ENCODE measurements at places on chromosomes 12 and 14. TPM values are rescaled to one million over a fixed set of nuclear protein-coding genes. Genes with fewer than 3 reads are reported as not detected.

DNA sequence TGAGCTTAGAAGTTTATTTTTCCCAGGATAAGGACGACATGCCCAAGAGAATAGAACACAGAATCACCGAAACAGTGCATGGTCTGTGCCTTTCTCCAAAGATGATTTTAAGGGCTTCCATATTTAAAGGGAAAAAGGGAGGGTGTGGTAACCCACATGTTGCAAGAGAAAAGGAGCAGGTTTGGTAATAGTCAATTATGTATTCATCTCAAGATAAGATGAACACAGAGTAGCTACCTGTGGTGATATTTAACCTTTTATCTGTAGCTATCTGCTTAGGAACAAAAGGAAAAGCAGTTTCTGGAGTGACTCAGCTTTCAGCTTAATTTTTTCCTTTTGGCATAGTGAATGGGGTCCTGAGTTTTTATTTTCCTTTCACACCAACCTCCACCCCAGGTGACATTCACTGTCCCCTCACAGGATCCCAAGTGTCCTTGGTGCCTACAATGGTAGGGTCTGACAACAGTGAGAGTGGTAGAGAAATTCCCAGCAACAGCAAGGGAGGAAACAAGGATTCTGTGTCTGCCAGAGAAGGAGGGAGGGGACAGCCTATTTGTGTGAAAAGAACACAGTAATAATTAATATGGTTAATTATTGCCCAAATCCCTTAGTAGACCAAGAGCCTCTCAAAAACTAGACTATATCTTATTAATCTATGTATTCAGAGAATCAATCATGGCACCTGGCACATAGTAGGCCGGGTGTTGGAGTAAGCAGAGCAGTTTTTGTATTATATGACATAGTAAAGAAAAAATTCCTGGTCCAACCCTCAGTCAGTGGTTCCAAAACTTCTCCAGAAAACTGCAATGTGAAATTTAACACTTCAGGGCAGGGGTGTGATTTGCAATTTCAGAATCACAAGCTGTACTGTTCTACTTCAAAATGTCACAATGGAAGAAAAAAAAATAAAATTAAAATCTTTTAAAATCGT is 154.5 kb downstream of the PHLDA1 start:
- DNase-seq: peak; percentile 55

DNA sequence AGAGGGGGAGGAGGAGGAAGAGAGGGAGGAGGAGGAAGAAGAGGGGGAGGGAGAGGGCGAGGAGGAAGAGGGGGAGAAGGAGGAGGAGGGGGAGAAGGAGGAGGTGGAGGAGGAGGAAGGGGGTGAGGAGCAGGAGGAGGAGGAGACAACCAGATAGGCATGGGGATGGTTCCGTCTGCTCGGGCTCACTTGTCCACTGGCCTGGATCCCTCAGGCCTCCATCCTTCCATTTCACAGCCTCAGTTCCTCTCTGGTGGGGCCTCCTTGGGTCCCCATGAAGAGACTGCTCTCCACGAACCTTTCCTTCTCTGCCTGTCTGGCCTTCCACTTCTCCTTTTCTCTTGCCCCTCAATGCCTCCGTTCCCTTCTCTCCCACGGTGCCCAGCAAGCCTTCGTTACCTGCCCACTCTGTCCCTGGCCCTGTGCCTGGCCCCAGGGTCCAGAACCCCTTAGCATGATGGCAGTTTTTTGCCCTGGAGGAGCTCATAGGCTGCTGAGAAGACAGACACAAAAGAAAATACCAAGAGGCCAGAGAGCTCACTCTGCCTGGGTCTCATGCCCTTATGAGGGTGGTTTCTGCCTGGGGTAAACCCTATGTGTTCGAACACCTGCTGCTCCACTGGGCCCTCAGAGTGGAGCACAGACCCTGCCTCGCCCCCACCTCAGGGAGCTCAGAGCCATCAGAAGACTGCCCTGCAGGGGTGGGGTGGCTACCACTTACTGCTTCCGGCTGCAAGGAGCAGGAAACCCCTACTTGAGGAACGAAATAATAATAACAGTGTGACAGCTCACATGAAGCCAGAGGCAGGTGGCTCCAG is 11.7 kb upstream of the CACNA2D4 start:
- no peak for DNase-seq

DNA sequence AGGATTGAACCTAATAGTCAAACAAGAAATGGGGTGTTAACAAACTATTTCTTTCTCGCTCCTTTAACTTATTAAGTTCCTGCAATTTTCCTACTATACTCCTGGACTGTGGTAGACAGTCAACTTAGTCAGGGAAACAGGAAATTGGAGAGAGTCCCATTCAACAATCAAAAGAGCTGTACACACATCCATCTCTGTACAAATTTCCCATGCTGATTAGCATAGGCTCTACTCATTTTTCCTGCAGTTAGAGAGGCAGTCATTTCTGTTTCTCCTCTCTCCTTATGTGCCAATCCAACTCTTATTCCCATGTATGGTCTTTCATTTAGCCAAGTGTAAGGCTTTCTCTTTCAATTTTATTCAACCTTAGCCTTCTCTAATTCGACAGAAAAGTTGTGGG is 1168.5 kb upstream of the FLRT2 start:
- no peak for DNase-seq

DNA sequence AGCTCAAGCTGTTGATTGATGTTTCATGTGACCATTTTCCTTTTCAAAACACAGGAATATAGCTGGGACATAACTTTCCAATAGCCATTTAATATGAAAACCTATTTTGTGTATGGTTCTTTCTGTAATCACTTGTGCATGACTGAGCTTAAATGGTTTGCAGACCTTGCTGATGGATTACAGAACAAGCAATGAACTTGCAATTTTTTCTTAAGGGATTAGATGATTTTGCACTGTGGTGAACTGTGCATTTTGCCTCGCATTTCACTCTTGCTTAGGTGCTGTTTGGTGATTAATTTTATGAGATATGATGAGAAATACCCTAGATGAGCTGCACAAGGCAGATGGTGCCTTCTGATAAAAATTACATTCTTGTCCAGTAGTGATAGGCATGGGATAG is 419.0 kb upstream of the FBXO33 start:
- DNase-seq: no peak

DNA sequence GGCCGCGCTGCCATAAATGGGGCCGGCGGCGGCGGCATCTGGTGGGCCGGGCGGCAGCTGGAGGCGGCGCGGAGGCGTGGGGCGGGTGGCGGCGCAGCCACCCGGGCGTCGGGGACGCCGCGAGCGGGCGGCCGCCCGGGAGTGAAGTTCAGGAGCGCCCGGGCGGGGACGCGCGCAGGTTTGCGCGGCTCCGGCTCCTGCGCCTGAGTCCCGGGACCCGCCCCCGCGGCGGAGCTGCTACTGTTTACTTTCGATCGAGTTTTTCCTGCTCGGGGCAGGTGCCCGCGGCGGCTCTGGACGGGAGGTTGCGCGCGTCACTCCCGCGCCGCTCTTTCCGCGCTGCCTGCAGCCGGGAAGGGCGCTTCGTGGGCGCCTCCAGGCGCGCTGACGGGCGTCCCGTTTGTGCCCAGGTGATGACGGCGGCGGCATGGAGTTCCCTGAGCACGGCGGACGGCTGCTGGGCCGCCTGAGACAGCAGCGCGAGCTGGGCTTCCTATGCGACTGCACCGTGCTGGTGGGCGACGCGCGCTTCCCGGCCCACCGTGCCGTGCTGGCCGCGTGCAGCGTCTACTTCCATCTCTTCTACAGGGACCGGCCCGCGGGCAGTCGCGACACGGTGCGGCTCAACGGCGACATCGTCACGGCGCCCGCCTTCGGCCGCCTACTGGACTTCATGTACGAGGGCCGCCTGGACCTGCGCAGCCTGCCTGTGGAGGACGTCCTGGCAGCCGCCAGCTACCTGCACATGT is at the start of gene ZBTB42:
TSS of gene ZBTB42 (plus strand) at position 331 of the 749 bp plus-strand sequence. CDS start at position 428, 97 bp downstream.
- DNase-seq: peak; percentile 63

Gene ZDHHC22
- not detected for total RNA-seq

DNA sequence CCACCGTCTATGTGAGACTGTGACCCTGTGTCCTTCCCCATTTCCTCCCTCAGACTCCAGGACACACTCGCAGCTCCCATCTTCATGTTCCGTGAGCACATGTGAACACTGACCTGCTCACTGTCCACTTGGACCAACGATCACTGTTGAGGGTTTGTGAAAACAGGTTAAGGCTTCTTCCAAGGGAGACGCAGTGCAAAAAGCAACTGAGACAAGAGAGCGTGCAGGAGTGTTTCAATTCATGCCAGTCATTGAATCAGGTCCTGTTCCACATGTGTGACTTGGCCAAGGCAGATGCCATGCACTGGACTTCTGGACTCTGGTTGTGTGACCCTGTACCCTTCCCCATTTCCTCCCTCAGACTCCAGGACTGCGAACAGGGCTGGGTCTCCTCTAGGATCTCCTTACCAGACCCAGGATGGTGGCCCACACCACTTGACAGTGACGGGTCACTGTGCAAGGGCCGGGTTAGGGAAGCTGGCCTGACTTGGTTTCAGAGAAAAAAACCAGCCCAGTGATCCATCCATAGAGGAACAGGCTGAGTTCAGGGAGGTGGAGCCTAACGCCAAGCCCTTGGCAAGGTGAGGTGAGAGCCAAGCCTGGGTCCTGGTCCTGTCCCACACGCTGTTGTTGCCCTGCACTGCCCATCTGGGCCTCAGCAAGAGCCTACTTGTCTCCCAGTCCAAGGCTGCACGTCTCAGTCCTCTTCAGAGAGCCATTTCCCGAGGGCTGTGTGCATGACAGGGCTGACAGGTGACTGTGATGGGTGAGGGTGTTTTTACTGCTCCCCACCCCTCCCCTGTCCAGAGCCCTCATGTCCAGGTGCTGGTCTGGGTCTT is 5.7 kb upstream of the KRT5 start:
- no peak for DNase-seq

DNA sequence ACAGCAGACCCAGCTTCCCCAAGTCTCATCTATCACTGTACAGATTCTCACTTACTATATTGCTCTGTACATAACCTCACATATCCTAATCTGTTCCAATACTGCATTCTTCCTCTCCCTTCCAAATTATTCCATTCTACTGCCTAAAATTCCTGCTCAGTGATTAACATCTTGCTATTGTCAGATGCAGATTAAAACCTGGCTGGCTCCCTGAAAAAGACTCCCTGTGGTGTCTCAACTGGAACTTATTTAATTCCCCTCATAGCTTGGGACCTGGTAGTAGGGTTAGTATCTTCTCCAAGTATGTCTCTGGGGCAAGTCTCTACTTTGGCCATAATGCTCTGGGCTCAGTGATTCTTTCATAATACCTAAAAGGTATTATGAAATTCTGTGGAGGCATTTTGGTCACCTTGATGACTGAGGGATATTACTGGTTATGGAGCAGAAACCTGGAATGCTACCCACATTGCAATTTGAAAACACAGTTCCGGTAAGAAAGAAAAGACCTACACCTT is 55.8 kb downstream of the PAWR start:
- DNase-seq: peak; percentile 23

Gene CSRP2
- total RNA-seq: 64.3 TPM

DNA sequence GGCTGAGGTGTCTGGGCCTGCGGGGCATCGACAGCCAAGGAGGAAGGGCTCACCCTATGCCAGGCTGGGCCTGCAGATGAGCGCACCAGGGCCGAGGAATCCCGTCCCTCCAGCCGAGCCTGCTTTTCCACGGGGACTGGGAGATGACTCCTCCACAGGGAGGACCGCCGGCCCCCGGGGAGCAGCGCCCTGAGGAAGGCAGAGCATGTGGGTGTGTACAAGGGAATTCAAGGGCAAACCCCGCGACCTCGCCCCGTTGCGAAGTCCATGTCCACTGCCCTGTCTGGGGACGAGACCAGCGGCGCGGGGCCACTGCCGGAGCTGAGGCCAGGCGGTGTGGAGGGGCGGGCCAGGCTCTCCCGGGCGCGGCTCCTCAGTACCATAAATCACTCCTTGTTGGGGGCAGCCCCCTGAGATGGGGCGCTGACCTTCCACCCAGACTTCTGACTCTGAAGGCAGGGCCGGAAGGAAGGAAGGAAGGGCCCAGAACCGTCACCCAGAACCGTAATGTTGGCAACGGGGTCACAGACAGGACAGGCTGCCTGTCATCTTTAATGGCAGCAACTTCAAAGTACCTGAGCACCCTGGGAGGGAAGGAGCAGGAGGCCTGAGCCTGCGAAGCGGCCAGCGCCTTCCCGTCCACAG is 52.5 kb downstream of the RNF34 start:
- peak; percentile 29 for DNase-seq

DNA sequence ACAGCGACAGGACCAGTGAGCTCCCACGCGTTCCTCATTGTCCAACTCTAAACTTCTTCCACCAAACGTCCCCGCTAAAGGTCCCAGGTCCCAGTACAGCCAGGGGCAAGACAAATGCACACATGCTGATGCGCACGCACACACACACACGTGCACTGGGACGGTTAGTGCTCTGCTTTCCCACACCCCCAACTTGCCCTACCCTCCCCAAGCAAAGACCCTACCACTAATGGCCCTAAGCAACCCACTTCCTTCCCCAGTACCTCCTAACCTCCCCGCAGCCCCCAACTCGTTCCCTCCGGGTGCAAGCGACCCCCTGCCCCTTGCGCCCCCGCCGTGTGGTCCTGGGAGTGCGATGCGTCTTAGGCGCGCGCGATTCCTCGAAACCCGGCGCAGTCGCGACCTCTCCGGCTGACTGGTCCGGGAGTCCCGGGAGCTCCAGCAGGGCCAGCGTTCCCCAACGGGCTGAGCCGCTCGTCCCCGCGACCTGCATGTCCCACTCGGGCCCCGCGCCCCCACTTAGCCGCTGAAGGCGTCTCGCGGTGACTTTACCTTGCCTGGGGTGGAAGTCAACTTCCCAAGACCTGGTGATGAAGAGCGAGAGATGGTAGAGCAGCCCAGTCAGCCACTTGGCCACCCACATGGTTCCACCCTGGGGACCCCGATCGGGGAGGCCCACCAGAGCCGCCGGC is 578 bp downstream of the ADAMTS20 start:
- no peak for DNase-seq

- peak; percentile 61 for DNase-seq
Observed at GRCh38 chr14:66045572-66046021, 440.6 kb upstream of the CCDC196 start.

- DNase-seq: no peak
Observed at GRCh38 chr14:92888896-92889295, 34.1 kb upstream of the CHGA start.

- no peak for DNase-seq
Observed at GRCh38 chr12:79615596-79616560, 74.9 kb downstream of the PAWR start.

DNA sequence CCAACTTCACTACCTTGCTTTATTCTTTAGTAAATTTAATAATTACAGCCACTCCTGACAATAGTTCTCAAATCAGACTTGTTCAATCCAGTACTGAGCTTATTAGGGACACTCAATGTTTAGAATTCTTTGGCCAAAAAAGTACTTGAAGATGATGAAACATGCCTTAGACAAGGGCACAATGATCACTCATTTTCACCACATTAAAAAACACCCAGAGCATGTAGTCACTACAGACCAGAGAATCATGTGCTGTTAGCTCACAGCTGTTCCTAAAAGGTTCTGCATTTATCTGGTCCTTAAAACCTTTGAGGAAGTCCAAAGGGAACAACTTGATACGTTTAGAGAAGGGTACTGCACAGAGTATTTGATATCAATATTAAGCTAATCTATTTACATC is 98.7 kb downstream of the INSM2 start:
- DNase-seq: peak; percentile 60

DNA sequence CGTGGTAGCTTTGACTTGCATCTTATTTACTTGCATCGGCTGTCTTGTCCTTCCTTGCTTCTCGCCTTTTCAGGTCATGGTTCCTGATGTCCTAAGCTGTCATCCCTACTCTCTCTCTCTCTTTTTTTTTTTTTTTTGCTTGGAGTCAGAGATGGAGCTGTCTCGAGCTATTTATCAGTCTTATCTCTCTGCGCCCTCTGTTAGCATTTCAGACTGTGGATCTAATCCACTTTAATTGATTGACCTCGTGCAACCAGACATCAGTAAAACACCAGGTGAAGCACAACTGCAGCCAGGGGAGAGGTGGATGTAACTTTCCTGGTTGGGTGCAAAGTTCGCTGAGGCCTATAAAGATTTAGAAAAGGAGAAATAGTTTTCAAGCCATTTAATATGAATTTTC is 554.8 kb downstream of the DIO2 start:
- no peak for DNase-seq
